ENCODE measurements at places on chromosomes 3 and 15. TPM values are rescaled to one million over a fixed set of nuclear protein-coding genes. Genes with fewer than 3 reads are reported as not detected.
A peak's percentile ranks its signal among the peaks of the same experiment; 100 is the strongest.

DNA sequence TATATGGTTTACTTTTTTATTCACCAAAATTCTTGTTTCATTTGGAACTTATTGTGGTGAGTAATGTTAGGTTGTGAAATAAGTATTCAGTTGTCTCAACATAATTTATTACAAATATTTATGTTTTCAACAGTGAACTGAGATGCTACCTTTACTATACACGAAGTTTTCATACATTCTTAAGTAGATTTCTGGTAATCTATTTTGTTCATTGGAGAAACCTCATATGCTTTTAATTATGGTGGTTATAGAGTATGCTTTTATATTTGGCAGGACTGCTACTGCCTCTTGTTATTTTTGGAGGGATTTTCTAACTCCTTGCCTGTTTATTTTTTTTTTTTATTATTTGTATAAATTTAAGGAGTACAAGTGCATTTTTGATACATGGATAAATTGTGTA lies 253.1 kb downstream of the NLGN1 start:
- H3K27me3 ChIP-seq, result no peaks in the 10 kb centered on the region
- DNase-seq, result no peak
- no peak overlapping the region for H3K27ac ChIP-seq

GRCh38 chr3:34782871-34783270 lies 856.5 kb upstream of the ARPP21 start:
- H3K27me3 ChIP-seq, result no peaks in the 10 kb centered on the region
- H3K36me3 ChIP-seq, result no peaks in the 10 kb centered on the region
- no peak overlapping the region for H3K27ac ChIP-seq
- H3K4me1 ChIP-seq, result no peaks in the 10 kb centered on the region

Gene SLC6A11
- total RNA-seq, result 1.2 TPM

- H3K27ac ChIP-seq, result no peak overlapping the region
- no peaks in the 10 kb centered on the region for H3K27me3 ChIP-seq
- no peaks in the 10 kb centered on the region for H3K36me3 ChIP-seq
- H3K4me1 ChIP-seq, result peaks cover 6% of the 10 kb centered on the region
Measured at GRCh38 chr3:100063929-100064461, 50.3 kb downstream of the FILIP1L start.

DNA sequence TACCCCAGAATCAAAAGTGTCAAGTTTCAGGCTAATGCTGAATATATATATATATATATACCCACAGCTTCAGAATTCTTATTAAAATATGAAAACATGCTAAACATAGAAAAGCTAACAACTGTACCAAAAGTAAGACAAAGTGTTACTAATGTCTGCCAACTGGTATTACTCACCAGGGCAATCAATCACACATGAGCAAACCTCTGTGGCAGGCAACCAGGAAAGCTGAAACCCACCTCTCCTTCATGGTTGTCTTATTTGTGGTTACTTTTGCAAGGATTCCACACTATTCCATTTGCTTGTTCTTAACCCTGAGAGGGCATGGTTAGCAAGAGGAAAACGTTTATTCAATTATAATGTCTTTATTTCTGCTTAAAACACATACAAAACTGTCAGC lies 512.3 kb upstream of the MDFIC2 start:
- no peak for DNase-seq
- H3K27ac ChIP-seq, result no peak overlapping the region
- H3K27me3 ChIP-seq, result no peaks in the 10 kb centered on the region
- H3K36me3 ChIP-seq, result no peaks in the 10 kb centered on the region
- H3K4me3 ChIP-seq, result no peak overlapping the region

GRCh38 chr3:63051920-63052319 lies 176.7 kb upstream of the CADPS start:
- H3K27ac ChIP-seq, result no peak overlapping the region
- peaks cover 15% of the 10 kb centered on the region for H3K4me1 ChIP-seq
- no peaks in the 10 kb centered on the region for H3K27me3 ChIP-seq

DNA sequence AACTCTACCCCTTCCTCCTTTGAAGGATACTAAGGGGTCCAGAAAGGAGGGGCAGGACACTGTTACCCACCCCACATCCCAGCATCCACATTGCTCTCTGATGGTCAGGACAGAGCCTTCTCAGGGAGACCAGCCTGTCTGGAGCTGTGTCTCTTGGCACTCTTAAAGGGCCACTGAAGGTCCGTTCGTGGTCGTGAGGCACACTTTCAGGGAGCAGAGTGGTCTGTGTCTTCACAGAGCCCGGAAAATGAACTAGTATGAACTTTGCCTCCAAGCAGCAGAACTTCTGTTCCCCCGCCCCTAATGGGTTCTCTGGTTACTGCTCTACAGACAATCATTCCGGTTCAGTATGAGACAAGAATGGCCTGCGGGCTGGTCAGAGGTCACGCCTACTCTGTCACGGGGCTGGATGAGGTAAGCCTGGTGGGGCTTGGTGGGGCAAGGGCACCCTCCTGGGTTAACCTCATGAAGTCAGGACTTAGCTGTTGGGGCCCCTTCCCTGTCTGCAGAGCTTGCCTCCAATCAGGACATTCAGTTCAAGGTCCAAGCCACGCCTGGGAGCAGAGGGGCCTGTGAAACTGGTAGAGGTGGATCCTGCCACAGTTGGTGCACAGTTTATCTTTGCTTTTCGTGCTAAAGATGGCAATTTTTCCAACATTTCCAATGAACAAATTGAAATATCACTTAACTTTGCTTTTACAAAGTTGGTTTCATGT lies 33.2 kb downstream of the CAPN3 start:
- no peak overlapping the region for H3K4me3 ChIP-seq
- no peak overlapping the region for H3K27ac ChIP-seq
- H3K27me3 ChIP-seq, result no peaks in the 10 kb centered on the region
- DNase-seq, result no peak
- H3K4me1 ChIP-seq, result no peaks in the 10 kb centered on the region

GRCh38 chr3:15271030-15271429 lies 61.4 kb downstream of the SH3BP5 start:
- H3K27me3 ChIP-seq, result no peaks in the 10 kb centered on the region
- H3K27ac ChIP-seq, result no peak overlapping the region
- H3K4me3 ChIP-seq, result no peak overlapping the region

GRCh38 chr3:124467980-124468902 lies 262.0 kb upstream of the UMPS start:
- no peaks in the 10 kb centered on the region for H3K4me1 ChIP-seq
- H3K27me3 ChIP-seq, result no peaks in the 10 kb centered on the region
- no peak overlapping the region for H3K27ac ChIP-seq
- H3K4me3 ChIP-seq, result no peak overlapping the region
- no peaks in the 10 kb centered on the region for H3K36me3 ChIP-seq

DNA sequence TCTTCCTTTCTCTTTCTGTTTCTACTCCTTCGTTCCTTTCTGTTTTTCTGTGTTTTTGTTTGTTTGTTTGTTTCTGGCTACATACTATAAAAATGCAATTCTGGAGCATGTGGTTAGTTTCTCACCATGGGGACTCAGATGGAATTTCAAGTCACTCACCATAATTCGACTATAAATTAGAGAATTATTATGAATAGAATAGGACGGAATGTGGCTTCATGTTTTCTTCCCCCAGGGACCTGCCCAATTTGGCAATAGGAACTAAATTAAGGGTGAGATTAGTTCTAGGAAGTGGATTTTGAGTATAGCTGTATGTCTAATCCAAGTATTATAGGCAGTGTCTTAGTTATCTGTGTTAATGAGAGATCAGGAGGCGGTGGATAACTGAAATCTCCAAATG lies 96.9 kb downstream of the THSD4 start:
- peaks cover 27% of the 10 kb centered on the region for H3K27me3 ChIP-seq
- no peak overlapping the region for H3K27ac ChIP-seq
- no peak overlapping the region for H3K4me3 ChIP-seq
- no peaks in the 10 kb centered on the region for H3K36me3 ChIP-seq
- DNase-seq, result no peak

- H3K27me3 ChIP-seq, result no peaks in the 10 kb centered on the region
- H3K27ac ChIP-seq, result no peak overlapping the region
- peaks cover 10% of the 10 kb centered on the region for H3K4me1 ChIP-seq
- H3K4me3 ChIP-seq, result no peak overlapping the region
- no peaks in the 10 kb centered on the region for H3K36me3 ChIP-seq
- DNase-seq, result no peak
Measured at GRCh38 chr15:38555686-38556334, 8.8 kb downstream of the RASGRP1 start.

Gene GHSR
- total RNA-seq, result not detected

- H3K27ac ChIP-seq, result no peak overlapping the region
- no peaks in the 10 kb centered on the region for H3K27me3 ChIP-seq
- H3K4me1 ChIP-seq, result no peaks in the 10 kb centered on the region
- no peaks in the 10 kb centered on the region for H3K36me3 ChIP-seq
Measured at GRCh38 chr3:36248374-36248773, 131.9 kb upstream of the STAC start.

Gene DTWD1
- total RNA-seq, result 28.6 TPM

DNA sequence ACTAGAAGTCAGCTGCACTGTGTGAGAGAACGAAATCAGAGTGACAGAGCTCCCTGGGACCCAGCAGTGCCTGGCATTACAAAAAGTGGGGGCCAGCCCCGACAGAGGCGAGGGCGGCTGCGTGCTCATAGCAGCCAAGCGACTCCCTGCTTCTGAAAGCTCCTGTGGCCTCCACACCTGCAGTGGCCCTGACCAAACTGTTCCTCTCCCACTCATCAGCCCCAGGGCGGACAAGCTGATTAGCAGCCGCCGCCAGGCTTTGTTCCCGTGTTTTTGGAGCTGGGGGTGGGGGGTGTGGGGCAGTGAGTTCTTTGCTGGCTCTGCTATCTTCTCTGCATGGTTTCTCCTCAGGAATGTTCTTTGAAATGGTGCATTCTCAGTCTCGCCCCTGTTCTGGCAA lies 58.1 kb downstream of the DGKG start:
- H3K27me3 ChIP-seq, result no peaks in the 10 kb centered on the region
- no peak overlapping the region for H3K4me3 ChIP-seq
- peak; percentile 31 for DNase-seq

- H3K27ac ChIP-seq, result no peak overlapping the region
- H3K27me3 ChIP-seq, result no peaks in the 10 kb centered on the region
- no peaks in the 10 kb centered on the region for H3K36me3 ChIP-seq
Measured at GRCh38 chr3:61181874-61182273, 69.4 kb downstream of the FHIT start.

DNA sequence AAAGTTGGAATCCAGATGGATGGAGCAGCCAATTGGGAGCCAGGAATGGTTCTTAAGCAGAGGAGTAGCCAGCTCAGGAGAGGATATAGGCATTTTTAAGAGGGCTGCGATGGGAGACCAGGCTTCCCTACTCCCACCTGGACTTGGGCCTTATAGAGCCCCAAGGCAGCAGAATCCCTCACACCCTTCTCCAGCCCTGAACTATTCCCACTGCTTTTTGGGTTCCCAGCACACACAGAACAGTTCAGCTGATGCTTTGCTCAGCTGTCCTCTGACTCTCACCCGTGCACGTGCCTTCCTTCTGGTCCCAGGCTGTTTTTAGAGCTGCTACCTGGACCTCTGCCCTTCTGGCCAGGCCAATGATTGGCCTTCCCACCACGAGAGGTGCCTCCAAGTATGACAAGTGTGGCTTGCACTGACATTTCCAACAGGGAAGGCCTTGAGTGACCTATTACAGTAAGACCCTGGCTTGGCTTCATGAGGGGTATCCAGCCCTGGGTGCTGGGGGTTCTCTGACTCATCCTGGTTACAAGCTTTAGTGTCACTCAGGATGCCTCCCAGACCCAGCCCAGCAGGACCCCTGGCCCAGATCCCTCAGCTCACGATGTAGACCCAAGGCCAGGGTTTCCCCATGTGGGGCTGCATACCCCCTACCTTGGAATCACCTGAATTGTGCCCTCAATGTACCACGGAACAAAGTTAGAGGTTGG lies 25.2 kb downstream of the NOX5 start:
- H3K27me3 ChIP-seq, result no peaks in the 10 kb centered on the region
- no peaks in the 10 kb centered on the region for H3K36me3 ChIP-seq
- H3K4me3 ChIP-seq, result no peak overlapping the region
- H3K27ac ChIP-seq, result no peak overlapping the region

Gene VEPH1
- total RNA-seq, result 31.8 TPM

DNA sequence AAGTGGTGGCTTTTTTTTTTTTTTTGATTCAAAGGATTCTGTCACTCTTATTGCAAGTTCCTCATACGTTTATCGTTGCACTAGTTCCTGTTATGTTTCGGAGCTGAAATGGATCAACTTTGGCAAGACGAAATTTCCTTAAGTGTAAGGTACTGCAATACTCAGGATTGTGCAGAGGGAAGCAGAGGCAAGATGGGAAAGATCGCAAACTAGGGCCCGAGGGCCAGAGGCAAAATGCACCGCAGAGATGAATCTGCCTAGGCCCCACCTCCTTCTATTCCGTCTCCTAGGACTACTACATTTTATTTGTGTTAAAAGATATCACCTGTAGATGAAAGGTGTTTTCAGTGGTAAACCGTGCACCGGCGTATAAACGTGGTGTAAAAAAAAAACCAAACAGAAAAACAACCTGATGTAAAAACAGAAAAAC lies 331 bp downstream of the RNU6-1 start:
- DNase-seq, result no peak
- H3K36me3 ChIP-seq, result no peaks in the 10 kb centered on the region

GRCh38 chr3:18489939-18490338 lies 64.8 kb upstream of the SATB1 start:
- H3K27me3 ChIP-seq, result no peaks in the 10 kb centered on the region
- no peak for DNase-seq
- peaks cover 1% of the 10 kb centered on the region for H3K4me1 ChIP-seq
- no peaks in the 10 kb centered on the region for H3K36me3 ChIP-seq
- no peak overlapping the region for H3K4me3 ChIP-seq

Gene DPPA2
- total RNA-seq, result 9.3 TPM

DNA sequence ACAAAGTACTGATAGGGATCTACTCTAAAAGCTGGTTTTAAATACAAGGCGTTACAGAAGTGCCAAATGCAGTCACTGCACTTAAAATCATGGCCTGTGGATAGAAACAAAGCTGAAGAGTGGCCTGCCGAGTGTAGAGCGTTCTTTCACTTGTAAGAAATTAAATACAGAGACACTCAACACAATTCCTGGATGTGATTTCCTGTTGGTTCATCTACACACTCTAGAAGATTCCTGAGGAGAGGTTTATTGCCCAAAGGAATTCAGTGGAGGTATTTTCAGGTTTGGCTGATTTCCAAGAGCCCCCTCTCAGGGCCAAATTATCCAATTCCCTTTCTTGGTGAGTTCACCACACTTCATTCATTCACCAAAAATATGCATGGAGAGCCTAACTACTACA lies 200.3 kb upstream of the IL12A start:
- no peak for DNase-seq
- no peak overlapping the region for H3K4me3 ChIP-seq
- H3K27ac ChIP-seq, result no peak overlapping the region

Gene SLC41A3
- total RNA-seq, result 29.8 TPM

Gene CCDC54
- total RNA-seq, result not detected

- no peaks in the 10 kb centered on the region for H3K36me3 ChIP-seq
- H3K4me3 ChIP-seq, result no peak overlapping the region
- no peak for DNase-seq
Measured at GRCh38 chr3:103907567-103907966, 1459.1 kb upstream of the ALCAM start.

GRCh38 chr3:61600195-61600594 lies 38.8 kb downstream of the PTPRG start:
- no peak for DNase-seq
- H3K27me3 ChIP-seq, result no peaks in the 10 kb centered on the region
- H3K27ac ChIP-seq, result no peak overlapping the region
- no peak overlapping the region for H3K4me3 ChIP-seq
- H3K4me1 ChIP-seq, result peaks cover 35% of the 10 kb centered on the region

All from GM23338 (cell line).